ENCODE measurements at places on chromosomes 16 and 17. TPM values are rescaled to one million over a fixed set of nuclear protein-coding genes. Genes with fewer than 3 reads are reported as not detected.

CALCOCO2 gene
- total RNA-seq, result 97.0 TPM

ZACN gene
- total RNA-seq, result 9.1 TPM

DNA sequence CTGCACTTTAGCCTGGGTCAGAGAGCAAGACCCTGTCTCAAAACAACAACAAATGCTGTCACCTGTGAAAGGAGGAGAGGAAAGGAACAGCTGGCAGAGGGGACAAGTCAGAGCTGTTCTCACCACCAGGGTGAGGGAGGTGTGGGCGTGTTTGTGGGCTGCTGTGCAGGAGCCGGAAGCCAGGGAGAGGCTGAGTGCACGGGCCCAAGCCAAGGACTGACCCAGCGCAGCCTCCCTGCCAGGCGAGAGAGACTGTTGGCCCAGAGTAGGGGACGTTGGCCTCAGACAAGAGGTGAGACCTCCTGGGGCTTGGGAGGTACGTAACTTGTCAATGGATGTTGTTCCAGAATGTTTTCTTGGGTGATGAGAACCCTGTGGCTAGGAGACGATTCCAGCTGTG is 10.7 kb downstream of the SPNS2 start:
- no peak overlapping the region for H3K27ac ChIP-seq
- H3K4me3 ChIP-seq, result no peak overlapping the region
- peaks cover 23% of the 10 kb centered on the region for H3K4me1 ChIP-seq
- no peaks in the 10 kb centered on the region for H3K27me3 ChIP-seq
- peak; percentile 49 for DNase-seq

DNA sequence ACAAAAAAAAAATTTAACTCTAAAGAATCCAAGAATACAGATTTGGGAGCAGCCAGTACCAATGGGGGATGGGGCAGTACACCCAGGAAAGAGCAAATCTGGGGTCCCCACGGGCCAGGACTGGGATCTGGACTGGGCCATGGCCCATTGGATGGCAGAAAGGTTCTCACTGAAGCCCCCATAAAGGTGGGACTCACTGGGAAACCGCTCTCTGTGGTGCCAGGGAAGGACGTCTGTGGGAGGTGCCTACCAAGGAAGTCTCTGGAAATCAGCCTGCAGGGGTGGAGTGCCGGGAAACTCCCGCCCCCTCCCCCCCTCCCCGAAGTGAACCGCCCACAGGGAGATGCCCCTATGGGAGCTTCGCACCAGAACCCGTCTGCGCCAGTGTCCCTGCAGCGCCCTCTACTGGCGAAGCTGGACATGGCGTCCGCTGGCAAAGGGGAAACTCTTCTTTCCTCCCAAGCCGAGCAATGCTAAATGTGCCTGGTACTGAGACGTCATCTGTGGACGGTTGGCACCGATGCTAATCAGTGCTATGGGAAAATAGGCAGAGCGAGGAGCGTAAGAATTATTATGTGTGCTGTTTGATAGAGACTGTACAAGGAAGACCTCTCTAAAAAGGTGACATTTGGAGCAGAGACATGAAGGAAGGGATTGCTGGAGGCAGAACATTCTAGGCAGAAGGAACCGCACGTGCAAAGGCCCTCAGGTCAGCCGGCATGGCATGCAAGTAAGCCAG is 671.1 kb downstream of the WWOX start:
- peak overlapping the region; percentile 38 for H3K27ac ChIP-seq
- peaks cover 12% of the 10 kb centered on the region for H3K36me3 ChIP-seq
- peaks cover 8% of the 10 kb centered on the region for H3K27me3 ChIP-seq
- peak overlapping the region; percentile 35 for H3K4me3 ChIP-seq
- H3K4me1 ChIP-seq, result peaks cover 50% of the 10 kb centered on the region
- DNase-seq, result peak; percentile 90

DNA sequence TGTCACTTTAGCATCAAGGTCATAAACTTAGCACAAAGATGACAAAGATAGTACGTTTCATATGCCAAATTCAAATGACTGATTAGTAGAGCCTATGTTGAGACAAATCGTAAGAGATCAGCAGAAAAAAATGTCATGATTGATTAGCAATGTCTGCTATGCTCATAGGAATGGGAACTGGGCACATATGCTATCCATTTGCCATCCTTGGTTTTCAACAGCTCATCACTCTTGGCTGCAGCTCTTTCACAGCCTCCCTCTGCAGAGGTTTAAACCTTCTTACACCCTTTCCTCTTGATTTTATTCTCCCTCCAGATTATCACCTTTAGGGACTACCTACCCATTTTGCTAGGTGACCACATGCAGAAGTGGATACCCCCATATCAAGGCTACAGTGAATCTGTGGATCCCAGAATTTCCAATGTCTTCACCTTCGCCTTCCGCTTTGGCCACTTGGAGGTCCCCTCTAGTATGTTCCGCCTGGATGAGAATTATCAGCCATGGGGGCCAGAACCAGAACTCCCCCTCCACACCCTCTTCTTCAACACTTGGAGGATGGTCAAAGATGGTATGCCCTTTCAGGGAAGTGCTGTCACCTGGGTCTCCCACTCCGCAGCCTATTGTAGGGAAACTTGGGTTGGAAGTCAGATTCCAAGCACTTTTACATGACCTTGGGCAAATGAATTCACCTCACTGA is 16.2 kb downstream of the MPO start:
- peaks cover 53% of the 10 kb centered on the region for H3K27me3 ChIP-seq
- H3K4me3 ChIP-seq, result no peak overlapping the region
- no peak overlapping the region for H3K27ac ChIP-seq
- no peak for DNase-seq
- H3K4me1 ChIP-seq, result no peaks in the 10 kb centered on the region

DNA sequence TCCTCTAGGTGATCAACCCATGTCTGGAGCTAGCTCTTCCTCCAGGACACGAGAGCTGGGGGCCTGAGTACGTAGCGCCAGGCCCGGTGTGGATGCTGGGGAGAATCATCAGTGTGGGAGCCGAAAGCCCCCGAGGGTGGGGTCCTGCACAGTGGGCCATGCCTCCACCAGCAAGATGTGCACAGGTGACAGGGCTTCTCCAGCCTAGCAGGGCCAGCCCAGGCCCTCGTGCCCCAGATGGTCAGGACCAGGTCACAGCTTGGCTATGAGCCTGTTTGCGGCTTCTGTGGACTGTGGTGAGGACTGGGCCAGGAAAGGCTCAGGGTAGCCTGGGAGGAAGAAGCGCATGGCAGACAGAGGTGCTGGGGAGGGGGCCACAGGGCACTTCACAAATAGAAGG is 7.8 kb downstream of the MPG start:
- peaks cover 20% of the 10 kb centered on the region for H3K4me1 ChIP-seq
- no peak overlapping the region for H3K27ac ChIP-seq
- H3K4me3 ChIP-seq, result no peak overlapping the region
- DNase-seq, result no peak

FA2H gene
- total RNA-seq, result not detected

DNA sequence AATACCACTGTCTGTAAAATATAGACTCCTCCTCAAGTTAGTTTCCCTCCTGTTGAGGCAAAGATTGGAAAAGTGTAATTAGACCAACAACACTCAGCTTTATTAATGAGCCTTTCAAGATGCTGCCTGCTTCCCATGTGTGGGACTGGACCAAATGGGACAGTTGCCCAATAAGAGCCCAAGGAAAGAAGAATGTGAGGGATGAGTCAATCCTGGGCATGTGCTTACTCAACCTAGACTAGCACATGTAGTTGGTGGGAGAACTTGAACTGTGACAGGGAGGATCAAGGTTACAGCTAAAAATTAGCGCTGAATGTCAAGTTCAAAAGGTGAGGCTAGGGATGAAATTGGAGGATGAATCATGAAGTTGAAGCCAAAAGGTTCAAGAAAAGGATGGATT is 435.5 kb downstream of the CA10 start:
- no peaks in the 10 kb centered on the region for H3K4me1 ChIP-seq
- no peak overlapping the region for H3K27ac ChIP-seq
- H3K36me3 ChIP-seq, result no peaks in the 10 kb centered on the region
- peaks cover 17% of the 10 kb centered on the region for H3K27me3 ChIP-seq
- H3K4me3 ChIP-seq, result no peak overlapping the region
- DNase-seq, result no peak

DNA sequence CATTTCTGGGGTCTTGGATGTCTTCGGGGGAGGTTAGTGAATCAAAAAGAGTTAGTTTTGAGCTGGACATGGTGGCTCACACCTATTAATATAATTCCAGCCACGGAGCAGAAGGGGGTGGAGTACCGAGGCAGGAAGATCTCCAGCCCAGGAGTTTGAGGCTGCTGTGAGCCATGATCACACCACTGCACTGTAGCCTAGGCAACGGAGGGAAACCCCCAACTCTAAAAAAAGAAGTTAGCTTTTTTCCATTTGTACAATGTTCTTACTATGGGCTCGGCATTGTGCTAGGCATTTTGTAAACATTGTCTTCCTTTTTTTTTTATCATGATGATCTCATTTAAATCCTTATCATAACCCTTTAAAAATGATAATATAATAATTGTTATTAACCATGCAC is 8.3 kb upstream of the SNF8 start:
- no peaks in the 10 kb centered on the region for H3K36me3 ChIP-seq
- H3K4me3 ChIP-seq, result no peak overlapping the region
- peaks cover 13% of the 10 kb centered on the region for H3K27me3 ChIP-seq
- no peak overlapping the region for H3K27ac ChIP-seq

DNA sequence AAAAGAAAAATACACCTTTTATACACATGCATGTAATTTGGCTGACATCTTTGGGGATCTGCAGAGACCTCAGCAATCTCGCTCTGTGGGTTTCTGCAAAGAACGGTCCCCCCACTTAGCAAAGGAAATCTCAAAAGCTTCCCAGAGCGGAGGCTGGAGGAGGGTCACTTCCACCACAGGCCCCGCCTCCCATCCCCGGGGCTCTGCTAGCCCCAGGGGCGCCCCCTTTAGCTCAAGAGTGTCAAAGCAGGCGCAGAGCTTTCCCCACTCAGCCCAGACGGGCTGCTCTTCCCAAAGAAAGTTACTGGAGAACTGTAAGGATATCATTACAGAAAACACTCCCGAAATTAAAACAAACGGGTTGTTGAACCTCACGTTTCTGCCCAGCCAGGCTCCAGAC is 11.4 kb downstream of the SLC13A5 start:
- H3K27ac ChIP-seq, result no peak overlapping the region
- no peak overlapping the region for H3K4me3 ChIP-seq
- peak; percentile 56 for DNase-seq

SLC16A6 gene
- 5.9 TPM for total RNA-seq

DNA sequence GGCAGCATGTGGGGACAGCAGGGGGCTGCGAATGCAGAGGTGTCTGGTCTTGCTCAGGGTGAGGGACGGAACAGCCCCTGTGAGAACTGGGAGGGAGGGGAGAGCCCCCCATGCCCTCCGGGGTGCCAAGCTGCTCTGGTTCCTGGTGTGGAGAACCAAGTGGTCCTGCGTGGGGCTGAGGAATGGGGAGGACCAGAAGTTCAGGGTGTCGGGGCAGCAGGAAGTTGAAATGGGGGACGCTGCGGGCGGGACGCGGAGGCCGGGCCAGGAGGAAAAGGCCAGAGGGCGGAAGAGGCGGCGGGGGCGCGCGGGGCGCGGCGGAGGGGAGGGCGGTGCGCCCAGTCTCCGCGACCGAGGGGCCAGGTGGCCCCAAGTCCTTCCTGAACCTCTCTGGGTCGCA is 3.6 kb downstream of the ALDH3A1 start:
- H3K4me1 ChIP-seq, result peaks cover 5% of the 10 kb centered on the region
- peaks cover 6% of the 10 kb centered on the region for H3K27me3 ChIP-seq
- H3K4me3 ChIP-seq, result peak overlapping the region; percentile 87
- H3K36me3 ChIP-seq, result no peaks in the 10 kb centered on the region
- no peak overlapping the region for H3K27ac ChIP-seq

DNA sequence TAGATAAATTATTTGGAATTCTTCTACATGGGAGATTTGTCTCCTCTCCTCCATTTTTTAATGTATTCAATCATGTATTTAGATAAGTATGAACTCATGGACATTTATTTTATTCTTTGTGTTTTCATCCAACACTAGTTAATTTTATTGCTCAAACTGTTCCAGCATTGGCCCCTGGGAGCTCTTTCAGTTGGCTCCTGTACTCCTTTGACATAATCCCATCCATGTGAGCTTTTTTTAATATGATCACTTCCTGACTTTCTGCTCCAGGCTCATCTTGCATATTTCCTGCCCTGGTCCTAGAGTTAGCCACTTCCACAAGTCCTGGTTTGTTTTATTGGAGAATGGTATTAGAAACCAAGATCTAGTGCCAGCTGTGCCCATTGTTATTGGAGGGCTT is 419.0 kb upstream of the CDH11 start:
- no peak for DNase-seq
- no peak overlapping the region for H3K4me3 ChIP-seq
- H3K36me3 ChIP-seq, result peaks cover 3% of the 10 kb centered on the region
- no peaks in the 10 kb centered on the region for H3K27me3 ChIP-seq

DNA sequence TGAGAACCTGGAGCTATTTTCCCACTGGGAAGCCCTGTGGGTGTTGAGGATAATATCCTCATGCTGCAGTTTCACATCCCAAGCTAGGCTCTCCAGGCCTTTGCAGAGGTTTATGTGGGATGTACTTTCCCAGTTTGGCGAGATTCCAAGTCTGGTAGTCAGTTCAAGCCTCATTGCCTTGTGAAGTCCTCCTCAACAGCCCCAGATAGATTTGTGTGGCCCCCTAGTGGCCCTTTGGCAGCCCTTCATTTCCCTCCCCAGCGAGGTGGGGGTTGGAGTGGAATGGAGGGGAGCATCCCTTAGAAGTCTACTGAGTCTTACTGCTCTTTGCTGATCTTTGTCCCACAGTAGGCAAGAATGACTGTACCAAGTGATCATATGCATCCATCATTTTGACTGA is 137.9 kb downstream of the CDH11 start:
- no peaks in the 10 kb centered on the region for H3K4me1 ChIP-seq
- no peaks in the 10 kb centered on the region for H3K27me3 ChIP-seq
- no peak overlapping the region for H3K4me3 ChIP-seq
- H3K36me3 ChIP-seq, result peaks cover 4% of the 10 kb centered on the region

Measured in activated T-cell treated with anti-CD3 and anti-CD28 coated beads, Interleukin-2, amount 50 U/mL, for 72 hours (primary cell).